ENCODE measurements at places on chromosomes 13 and 19. TPM values are rescaled to one million over a fixed set of nuclear protein-coding genes. Genes with fewer than 3 reads are reported as not detected.

- DNase-seq = no peak
Observed at GRCh38 chr19:35351411-35352176, 3.9 kb downstream of the FFAR1 start.

DNA sequence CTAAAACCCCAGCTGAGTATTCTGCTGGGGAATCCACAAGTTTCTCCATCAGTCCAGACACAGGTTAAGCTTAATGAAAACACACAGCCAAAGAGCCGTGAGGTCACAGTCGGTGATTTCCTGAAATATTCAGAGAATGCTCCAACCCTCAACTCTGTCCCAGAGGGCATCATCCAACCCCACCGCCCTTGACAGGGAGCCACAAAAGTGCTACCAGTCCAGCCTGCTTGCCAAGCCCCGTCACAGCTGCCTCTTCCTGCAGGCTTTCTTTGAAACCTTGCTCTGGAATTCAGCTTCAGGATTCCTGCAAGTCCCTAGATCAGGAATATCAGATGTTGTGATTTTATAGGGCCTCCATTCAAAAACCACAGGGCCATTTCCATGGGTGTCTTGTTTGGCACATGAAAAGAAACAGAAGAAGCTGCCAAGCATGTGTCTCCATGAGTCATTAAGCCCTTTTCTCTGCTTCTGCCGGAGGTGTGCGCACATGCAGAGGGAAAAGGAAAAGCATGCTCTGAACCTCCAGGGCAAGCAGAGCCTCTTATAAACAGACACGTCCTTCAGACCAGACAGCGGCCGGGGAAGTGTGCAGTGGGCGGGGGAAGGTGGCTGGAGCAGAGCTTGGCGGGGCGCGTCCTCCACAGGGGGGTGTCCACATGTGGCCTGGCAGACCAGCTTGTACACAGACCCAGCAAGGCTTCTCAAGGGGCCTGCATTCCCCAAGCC, 164.7 kb downstream of the KATNAL1 start:
- peak; percentile 41 for DNase-seq

Gene TMEM272
- 0.34 TPM for polyA plus RNA-seq

Gene SMIM24
- 436 TPM for polyA plus RNA-seq

Gene C19orf67
- 0.08 TPM for polyA plus RNA-seq
